ENCODE measurements at places on chromosomes 7 and 10.

DNA sequence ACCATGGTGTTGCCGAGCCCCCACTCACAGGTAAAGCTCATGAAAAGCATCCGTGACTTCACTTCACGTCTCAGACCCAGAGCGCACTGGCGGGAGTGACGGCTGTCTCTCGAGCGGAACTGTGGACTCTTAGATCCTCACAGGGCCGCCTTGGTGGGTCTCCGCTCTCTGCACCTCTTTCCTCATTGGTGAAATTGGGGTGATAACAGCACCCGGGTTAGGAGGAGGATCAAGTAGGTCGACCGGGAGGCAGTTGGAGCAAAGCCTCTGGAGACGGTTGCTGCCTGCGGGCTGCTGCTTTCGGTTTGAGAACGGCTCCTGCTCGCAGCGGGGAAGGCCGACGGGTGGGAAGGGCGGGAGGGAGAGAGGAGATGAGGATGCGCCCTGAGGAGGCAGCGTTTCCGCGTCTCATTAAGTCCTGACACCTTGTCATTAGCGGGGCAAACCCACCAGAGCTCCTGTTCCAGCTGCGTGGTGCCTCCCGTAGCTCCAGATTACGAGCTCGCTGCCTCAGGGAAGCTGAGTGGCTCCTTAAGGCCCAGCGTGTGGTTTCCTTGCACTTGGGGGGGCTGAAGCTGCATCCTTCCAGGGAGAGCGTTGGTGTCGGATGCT is 51.9 kb upstream of the CFAP46 start:
- DNase-seq, result no peak

- no peak for DNase-seq
These were observed 2.8 kb downstream of the SPRN start for GRCh38 chr10:133421336-133422222.

- DNase-seq, result no peak
These were observed 163.8 kb downstream of the INHBA start for GRCh38 chr7:41538810-41539724.

DNA sequence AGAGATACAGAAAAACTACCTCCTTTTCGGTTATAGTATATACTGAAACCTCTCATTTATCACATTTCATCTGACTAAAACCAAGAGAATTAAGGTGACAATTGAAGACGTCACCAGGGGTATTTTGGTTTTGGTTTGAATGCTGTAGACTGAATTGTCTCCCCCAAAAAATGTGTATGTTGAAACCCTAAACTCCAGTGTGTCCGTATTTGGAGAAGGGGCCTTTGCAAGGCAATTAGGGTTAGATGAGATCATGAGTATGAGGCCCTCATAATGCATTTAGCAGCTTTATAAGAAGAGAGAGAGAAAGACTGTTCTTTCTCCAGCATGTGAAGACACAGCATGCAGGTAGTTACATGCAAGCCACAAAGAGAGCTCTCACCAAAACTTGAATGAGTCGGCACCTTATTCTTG is 59.5 kb downstream of the CACNA2D1 start:
- DNase-seq, result no peak

DNA sequence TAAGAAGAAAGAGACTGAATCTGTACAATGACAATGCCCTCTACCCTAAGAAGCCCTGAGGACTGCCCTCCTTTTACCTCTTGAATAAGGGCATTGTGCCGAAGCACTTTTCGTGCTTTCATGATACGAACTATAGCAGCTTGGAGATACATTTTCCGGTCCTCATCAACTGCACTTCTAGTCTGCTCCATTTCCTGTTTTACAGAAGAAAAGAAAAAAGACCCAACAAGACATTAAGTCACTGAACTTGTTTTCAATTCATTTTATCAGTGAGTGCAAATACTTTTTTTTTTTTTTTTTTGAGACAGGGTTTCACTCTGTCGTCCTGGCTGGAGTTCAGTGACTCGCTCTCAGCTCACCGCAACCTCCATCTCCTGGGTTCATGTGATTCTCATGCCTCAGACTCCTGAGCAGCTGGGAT is 78.4 kb downstream of the CUL2 start:
- DNase-seq, result no peak

DNA sequence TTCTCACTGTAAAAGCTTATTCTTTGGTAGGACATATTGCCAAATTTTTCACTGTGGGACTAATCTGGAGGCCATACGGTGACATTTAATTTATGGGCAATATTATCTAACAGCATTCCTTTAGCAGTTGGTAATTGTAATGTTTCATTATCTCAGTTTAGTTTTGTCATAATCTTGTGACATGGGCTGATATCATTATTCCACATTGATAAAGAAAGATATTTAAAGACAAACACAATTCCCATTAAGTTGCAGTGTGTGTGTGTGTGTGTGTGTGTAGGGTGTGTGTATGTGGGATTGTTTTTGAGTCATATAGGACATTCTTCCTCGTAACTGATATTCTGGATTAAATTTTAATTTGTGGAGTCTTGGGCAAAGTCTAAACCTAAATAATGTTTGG is 238.5 kb downstream of the PRKG1 start:
- DNase-seq, result no peak

DNA sequence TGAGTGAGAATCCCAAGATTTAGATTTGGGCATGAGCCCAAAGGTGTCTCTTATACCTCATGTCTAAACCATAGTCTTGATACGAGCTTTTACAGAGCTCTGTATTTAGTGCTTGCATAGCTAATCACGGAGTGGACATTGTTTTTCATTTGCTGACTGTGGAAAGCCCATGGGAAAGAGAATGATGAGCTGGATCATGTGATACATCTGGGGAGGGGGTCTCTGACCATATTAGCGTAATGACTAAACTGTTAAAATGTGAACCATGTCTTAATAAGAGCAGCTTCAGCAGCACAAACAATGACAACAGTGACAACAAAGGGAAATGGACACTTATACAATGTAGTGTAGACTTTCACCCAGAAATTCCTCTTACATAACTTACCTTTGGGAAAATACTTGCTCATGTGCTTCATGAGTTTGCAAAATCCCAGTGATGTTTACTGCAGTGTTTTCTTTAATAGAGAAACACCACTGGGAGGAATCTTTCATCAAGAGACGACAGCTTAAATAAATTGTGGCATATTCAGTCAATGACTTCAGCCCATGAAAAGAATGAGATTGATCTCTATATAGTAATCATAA is 44.0 kb upstream of the ITGB1 start:
- DNase-seq, result no peak

- DNase-seq, result no peak
These were observed 21.2 kb downstream of the GFRA1 start for GRCh38 chr10:116251602-116252395.

DNA sequence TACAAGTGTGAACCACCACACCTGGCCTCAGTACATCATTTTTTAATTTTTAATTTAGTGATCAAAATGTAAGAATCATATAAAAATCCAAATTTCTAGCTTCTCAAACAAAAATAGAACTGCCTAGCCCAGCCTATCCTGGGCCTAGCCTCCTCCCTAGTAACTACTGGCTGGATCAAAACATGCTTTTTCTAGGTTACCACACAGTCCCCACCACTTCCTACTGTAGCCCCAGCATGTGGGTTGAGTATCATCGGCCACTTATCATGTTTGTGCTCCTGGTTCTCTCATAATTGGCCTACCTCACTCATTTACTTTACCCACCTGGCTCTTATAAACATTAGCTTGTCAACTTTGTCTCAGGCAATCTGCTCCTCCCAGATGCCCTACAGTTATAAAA is 52.9 kb downstream of the DNAJC12 start:
- DNase-seq, result no peak

GRCh38 chr7:106064316-106064715 is 47.8 kb downstream of the SYPL1 start:
- DNase-seq, result no peak

DNA sequence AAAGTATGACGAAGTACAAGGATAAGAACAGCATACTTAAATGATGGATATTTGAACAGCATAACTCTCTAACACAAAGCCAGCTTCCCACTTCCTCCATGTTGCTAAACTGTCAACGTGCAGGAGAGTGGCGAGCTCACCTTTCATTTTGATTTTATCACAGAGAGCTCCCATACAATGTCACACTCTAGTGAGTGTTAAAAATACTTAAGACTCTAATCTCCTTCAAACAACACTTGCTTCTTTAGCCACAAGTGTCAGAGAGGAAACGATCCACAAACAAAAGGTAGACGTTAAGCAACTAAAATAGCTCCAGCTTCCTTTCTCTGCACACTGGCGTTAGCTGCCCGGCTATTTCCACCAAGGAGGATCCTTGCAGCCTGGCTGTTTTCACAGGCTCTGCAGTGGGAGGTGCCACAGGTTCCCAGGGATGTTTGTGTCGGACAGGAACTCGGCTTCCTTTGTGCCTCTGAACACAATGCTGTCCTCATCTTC is 194.6 kb downstream of the COBL start:
- DNase-seq, result no peak

DNA sequence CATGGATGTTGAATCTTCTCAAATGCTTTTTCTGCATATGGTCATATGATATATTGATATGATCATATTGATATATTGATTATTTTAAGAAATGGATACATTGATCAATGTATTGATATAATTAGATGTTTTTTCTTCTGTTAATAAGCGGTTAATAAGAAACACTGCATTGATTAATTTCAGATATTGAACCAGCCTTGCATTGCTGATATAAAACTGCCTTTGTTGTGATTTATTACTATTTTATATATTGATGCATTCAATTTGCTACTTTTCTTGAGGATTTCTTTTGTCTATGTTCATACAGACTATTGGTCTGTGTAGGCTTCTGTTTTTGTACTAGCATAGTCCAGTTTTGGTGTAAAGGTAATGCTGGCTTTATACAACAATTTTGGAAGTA is 79.7 kb upstream of the ELN start:
- no peak for DNase-seq

GRCh38 chr7:87474533-87475358 is 734 bp downstream of the ABCB4 start:
- no peak for DNase-seq

DNA sequence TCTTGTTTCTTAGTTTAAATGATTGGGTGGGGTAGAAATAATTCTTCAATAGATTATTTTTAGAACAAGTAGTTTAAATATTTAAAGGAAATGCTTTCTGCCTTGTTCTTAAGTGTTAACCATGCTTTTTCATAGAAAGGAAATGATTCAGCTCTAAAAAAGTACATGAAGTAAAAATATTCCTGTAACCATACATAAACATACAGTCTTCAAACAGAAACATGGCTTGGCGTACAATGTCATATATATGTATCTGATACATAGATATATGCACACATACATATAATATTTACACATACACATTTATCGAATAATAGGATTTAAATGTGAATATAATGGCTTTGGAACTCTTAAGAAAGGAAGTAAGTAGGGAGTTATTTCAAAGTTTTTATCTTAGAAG is 84.4 kb downstream of the RUNDC3B start:
- no peak for DNase-seq

DNA sequence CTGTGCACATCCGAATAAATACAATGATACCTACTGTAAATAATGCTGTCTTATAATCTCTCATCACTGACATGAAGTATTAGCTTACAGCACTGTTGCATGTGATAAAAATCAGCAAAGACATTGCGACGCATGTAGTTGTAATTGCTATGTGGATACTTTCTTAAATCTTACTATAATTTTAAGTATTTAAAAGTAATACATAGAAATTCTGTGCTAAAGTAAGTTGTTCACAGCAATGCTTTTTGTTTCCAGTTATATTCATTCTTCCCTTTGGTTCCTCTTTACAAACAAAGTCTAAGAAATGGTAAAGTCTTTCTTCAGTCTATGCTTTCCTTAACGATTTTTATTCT is 113.7 kb upstream of the DGKB start:
- DNase-seq, result no peak

DNA sequence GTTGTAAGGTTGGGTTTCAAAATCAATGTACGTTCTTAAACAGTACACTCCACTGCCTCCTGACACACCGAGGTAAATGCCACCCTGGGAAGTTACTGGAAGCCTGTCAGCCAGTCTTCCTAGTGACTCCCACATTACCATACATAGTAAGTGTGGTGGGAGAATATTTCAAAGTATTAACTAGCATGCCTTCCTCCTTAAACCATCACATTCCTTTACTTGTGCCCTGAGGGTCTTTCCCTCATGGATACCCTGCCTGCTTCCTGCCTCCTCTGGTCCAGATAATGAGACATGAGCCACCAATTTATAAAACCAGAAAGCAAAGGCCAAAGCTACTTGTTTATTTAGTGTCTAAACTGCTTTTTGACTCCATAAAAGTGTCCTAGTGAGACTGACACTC is 23.3 kb upstream of the SORCS3 start:
- no peak for DNase-seq

DNA sequence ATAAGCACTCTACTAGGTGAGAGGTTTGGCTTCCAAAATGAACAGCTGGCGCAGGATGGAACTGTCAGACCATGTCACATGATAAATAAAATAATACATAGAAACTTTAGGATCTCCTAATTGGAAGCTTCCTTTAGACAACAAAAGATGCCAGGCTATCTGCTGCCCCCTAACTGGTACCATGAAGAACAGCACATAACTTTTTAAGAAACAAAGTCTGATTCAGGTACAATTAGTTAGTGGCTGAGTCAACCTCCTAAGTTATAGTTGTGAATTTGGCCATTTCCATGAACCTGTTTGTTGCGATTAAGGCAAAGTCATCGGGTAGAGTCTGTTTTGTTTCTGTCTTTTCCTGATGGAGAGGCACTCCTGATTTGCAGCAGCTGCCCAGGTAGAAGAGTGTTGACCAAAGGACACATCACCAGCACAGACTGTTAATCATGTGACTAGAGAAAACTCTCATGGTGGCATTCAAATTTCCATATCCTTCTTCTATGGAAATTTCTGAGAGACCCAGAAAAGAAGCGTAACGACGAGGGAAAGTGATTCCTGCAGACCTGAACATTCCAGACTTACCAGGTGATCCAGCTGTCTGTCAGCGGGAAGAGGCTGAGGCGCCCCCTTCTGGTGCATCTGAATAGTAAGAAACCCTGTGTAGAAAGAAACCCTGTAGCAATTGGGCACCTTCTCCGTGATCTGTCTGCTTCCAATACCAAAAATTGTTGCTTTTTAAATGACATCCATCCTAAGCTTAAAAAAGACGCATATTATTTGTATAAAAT is 8.6 kb upstream of the INHBA start:
- no peak for DNase-seq

DNA sequence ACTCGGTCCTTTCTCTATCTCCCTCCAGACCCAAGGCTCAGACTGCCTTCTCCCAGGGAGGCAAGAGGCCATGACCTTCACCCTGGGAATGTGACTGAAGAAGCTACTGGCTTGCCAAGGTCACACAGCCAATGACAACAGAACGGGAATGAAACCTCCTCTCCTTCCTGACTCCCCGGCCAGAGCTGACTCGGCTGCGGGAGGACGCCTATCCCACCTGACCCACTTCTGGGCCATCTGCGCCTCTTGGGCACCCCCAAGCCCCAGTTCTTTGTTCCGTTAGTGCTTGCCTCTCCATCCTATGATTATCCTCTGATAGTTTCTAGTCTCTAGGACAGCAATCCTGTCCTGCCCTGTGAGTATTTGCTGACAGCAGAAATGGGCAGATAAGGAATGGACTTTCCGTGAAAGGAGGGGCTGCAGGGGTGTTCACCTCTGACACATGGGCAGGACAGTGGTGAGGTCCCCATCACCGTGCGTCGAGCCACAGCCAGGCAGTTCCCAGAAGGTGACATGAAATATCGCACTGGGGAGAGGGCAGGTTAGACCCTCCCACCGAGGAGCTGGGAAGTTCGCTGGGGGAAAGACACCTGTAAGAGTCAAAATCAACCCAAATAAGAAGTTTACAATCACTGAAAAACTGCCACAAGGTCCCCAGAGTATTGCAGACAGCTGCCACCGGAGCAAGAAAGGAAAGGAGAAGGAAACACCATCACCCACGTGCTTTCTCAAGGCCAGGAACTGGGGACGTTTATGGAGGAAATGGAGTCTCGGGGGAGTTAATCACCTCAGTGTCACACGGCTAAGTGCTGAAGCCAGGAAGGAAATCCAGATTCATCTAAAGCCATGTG is 63.0 kb downstream of the INSIG1 start:
- DNase-seq, result no peak

Measured in activated CD8-positive, alpha-beta memory T cell treated with anti-CD3 and anti-CD28 coated beads for 4 hours (primary cell).